ENCODE measurements at places on chromosomes 6 and 20.

DNA sequence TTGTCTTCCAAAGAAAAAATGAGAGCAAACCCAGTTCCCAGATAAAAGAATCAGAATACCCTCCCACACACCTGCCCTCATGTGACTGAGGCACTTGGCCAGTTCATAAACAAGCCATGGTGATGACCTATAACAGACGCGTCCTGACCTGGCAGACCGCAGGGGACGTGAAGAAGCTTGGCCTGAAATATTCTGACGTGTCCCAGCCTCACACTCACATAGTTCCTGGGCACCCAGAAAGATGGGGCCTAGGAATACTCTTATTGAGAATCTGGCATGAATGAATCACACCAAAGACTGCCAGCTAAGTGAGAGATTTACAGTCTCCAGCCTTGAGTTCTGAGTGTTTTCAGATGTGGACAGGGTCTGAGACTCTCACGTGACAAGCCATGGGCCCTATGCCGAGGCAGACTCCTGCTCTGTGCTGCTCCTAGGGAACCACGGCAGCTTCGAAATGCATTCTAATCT lies 17.2 kb upstream of the MAP3K4 start:
- no peak for DNase-seq

DNA sequence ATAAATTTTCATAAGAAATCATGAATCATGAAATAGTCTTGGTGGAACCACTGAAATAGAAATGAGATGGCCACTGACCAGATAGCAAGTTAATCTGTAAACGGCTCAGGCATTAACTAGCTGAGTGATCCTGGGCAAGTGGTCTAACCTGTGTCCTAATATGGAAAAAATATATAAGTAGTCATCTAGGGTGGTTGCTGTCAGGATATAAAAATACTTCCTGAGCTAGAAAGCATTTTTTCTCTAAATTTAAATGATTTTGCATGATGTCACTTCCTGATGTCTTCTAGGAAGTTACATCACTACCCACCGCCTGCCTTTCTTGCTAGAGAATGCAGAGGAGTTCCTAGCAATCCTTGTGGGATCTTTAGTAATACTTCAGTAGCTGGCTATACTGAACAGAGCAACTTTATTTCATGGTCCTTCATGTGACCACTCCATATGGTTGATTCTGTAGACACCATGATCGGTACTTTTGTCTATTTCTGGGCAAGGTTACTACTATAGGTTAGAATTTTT lies 228.1 kb upstream of the CEP162 start:
- DNase-seq: no peak

DNA sequence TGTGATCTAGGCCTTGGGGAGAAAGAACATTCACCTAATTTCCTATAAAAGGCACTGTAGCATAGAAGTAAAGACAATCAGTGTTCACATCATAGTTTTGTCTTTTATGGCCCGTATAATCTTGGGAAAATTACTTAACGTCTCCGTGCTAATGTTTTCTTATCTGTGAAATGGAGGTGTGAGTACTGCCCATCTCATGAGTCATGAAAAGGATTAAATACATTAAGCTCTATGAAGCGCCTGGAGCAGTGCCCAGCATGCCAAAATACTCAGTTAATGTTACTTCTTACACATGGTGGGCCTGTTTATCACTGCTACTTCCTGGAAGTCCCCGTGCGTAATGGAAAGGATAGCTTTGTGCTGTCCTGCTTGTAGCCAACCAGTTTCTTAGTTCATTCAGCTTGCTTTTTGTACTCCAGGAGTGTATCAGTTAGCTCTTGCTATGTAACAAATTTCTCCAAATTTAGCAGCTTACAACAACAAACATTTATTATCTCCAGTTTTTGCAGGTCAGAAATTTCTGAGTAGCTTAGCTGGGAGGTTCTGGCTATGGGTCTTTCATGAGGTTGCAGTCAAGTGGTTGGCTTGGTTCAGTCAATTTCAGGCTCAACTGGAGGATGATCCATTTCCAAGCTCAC lies 103.6 kb upstream of the BMP2 start:
- no peak for DNase-seq

GRCh38 chr6:36873612-36874442 lies 776 bp downstream of the PPIL1 start:
- no peak for DNase-seq

DNA sequence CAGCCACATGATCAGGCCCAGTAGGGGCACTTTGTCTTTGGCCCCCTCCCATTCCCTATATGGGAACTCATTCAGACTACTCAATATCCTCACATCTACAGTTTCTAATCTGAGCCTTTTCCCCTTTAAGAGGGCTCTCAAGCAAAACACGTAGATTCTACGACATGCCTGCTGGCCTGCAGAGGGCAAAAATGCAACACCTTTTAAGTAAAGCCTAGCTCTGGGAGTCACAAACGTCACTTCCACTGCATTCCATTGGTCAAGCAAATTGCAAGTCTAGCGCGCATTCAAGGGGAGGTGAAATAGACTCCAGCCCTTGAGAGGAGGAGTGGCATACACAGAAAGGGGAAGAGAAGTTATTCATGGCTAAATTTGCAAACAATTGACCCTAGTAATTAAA lies 70.6 kb downstream of the CDC40 start:
- DNase-seq: no peak

DNA sequence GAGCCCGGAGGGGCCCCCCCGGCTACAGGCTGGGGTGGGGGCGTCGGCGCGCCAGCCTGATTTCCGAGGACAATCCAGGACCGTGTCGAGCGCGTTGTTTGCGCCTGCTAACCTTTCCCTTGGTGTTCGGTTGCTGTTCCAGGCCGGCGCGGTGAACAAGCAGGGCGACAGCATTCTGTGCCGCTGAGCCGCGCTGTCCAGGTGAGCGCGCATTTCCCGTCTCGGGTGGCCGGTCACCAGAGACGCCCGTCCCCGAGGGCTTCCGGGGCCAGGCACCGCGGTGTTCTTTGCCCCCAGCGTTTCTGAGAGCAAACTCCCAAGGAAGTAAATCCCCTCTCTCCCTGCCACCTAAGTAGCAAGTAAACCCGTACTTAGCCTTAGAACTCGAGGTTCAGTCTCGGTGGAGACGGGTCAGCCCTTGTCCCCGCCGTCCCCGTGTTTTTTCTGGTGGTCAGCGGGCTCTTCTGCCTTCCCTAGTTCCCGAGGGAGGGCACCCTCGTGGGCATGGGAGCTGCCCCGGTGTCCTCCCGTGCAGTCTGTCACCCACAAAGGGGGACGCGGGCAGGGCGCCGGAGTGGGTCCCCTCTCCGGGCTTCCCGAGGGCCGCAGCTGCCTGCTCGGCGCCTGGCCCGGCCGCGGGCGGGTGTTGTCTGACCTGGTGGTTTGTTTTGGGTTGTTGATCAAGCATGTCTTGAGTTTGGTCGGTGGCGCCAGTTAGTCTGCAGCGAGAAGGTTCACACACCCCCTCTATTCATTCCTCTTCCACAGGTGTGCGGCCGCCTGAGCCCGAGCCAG lies 1.5 kb downstream of the ID4 start:
- DNase-seq: no peak

DNA sequence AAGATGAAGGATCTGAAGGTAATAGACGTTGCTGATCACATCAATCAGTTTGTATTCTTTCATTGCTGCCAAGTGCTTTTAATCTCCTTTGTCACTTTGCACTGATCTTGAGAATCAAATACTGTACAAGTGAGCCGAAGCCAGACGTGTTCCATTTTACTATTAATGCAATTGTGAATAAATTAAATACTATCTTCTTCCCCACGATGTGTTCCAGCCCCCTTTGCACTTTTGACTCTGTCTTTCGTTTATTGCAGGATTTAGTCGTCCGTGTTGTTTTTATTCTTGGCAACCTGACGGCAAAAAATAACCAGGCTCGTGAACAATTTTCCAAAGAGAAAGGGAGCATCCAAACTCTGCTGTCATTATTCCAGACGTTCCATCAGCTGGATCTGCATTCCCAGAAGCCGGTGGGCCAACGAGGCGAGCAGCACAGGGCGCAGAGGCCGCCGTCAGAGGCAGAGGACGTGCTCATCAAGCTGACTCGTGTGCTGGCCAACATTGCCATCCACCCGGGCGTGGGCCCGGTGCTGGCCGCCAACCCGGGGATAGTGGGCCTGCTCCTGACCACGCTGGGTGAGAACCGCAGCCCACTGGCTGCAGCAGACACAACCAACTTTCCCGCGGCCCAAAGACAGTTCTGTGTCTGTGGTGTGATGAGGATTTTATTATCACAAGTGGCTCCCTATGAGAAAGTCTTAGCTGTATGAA lies 104.7 kb downstream of the ARMC2 start:
- no peak for DNase-seq

GRCh38 chr6:134596191-134596590 lies 278.3 kb upstream of the SGK1 start:
- DNase-seq: no peak

GRCh38 chr6:106152952-106153351 lies 66.8 kb downstream of the PRDM1 start:
- no peak for DNase-seq

- no peak for DNase-seq
Measured at GRCh38 chr6:160455081-160455480, 106.9 kb downstream of the SLC22A3 start.

DNA sequence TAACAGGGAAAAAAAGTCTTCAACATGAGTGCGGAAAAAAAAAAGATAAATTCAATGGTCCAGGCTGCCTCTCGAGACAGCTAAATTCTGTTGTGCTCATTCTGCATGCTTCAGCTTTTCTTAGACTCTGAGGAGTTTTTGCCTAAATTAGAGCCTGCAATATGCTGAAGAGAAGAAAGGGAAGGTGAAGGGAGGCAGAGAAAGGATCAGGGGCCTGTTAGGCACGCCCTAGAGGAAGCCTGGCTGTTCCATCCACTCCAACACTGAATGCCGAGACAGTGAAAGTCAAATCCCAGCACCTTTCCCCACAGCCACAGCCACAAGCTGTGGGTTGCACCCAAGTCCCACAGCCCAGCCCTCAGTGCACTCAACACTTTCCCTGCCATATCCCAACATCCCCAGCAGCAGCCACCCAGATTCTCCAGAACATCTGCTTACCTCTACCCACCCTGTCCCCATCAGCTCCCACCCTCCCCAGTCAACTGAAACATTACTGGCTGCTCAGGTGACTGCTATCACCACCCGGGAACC lies 37.3 kb downstream of the PREX1 start:
- no peak for DNase-seq

DNA sequence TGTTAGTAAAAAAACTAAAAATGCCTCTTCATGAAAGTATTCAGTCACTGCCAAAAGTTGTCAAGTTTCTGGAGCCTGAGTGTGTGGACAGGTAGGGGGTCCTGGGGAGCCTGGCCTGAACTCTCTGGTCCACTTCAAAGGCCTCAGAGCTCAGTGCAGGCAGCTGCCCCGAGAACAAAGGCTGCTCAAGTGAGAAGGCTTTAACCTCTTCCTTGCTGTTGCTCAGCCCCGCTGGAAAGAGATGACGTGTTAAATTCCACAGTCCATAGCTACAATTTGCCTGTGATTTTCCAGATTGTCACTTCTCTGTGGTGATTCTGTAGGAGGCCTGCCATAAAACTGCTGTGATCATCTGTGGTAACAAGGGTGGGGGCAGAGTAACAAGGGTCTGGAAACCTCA lies 96.9 kb downstream of the FAM120B start:
- DNase-seq: no peak

DNA sequence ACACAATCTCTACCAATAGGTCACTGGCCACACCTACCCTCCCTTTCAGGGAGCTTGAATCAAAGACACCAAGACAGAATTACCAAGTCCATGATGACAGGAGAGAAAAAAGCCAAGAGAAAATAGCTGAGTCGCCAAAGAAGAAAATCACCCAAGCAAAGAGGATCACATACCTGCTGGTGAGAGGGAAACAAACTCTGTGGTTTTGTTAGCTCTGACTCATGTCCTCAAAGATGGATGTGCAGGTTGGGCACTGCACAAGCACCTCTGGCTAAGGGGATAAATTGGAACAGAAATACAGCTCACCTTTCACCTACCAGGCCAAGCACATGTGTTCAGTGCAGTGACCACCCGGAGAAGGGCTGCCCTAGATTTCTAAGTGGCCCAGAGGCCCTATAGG lies 114.8 kb downstream of the TFAP2A start:
- DNase-seq: no peak
